Peyer's patch (tissue), 4 donors: ENCODE measurements at places on chromosomes 1 and 21. TPM values are rescaled to one million over a fixed set of nuclear protein-coding genes. Genes with fewer than 3 reads are reported as not detected.

Gene KLF17
- not detected for total RNA-seq

Gene OR4F29
- not detected for total RNA-seq

Gene LCE1E
- total RNA-seq, result not detected

DNA sequence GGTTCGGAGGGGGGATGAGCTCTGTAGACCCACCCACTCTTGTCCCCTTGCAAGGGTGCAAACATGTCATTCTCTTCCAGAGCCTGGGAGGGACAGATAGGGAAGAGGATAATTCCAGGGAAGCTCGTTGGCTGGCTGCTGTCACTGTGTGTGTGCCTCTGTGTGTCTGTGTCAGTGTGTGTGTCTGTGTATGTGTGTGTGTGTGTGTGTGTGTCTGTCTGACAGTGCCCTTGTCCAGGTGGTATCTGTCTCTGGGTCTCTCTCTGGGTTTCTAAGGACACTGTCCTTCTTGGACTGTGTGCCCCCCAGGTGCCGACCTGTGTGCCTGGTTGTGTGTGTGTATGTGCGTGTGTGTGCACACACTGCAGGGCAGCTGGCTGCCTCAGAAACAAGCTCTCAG lies 90.5 kb downstream of the ACTL8 start:
- DNase-seq, result no peak
- H3K27ac ChIP-seq, result no peak overlapping the region
- no peaks in the 10 kb centered on the region for H3K4me1 ChIP-seq
- no peaks in the 10 kb centered on the region for H3K36me3 ChIP-seq
- no peaks in the 10 kb centered on the region for H3K27me3 ChIP-seq

DNA sequence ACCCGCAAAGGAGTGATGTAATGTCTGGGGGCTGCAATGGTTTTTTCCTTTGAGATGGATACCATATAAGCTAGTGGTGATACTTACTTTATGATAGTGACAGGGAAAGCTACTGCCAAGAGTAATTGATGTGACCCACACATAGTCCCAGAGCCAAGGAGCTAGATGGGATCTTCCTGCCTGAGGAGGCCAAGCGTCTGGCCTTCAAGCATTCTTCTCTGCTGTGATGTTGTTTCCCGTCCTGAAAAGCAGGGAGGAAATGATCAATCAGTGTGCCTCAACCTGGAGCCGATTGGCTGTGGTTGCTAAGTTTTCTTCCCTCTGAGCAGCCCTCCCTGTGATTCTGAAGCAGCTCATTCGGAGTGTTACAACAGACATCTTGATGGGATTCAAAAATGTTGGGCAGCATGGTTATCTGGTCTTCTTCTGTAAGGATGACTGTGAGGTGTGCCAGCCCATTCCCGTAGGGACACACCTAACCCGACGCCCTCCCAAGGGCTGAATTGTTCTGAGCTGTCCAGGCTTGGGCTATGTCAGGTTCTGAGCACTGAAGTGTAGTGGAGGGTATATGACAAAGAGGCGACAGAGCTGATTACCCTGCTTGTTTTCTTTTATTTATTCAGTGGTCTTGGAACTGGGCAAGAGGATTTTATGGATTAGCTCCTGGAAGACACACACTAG lies 56.7 kb downstream of the UCK2 start:
- peaks cover 24% of the 10 kb centered on the region for H3K4me1 ChIP-seq
- no peak overlapping the region for H3K4me3 ChIP-seq
- DNase-seq, result no peak
- H3K36me3 ChIP-seq, result no peaks in the 10 kb centered on the region
- no peaks in the 10 kb centered on the region for H3K27me3 ChIP-seq
- peak overlapping the region; percentile 8 for H3K27ac ChIP-seq

DNA sequence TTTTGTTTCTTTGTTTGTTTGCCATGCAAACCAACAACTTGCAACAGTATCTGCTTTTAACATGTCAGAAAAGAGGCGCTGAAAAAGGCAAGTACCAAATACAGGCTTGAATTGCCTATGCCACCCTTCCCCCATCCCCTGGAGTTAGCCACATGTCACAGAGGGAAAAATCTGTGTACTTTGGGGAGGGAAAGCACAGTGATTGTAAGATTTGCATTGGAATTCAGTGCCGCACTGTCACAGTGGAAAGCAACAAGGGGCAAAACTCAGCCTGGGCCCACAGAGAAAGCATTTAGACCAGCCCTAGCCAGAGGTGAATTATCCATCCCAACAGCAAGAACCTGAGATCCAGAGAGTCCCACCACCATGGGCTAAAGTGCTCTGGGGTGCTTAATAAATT lies 52.4 kb upstream of the ACADM start:
- H3K4me3 ChIP-seq, result no peak overlapping the region
- no peaks in the 10 kb centered on the region for H3K4me1 ChIP-seq
- no peak for DNase-seq
- no peaks in the 10 kb centered on the region for H3K36me3 ChIP-seq
- H3K27me3 ChIP-seq, result no peaks in the 10 kb centered on the region

DNA sequence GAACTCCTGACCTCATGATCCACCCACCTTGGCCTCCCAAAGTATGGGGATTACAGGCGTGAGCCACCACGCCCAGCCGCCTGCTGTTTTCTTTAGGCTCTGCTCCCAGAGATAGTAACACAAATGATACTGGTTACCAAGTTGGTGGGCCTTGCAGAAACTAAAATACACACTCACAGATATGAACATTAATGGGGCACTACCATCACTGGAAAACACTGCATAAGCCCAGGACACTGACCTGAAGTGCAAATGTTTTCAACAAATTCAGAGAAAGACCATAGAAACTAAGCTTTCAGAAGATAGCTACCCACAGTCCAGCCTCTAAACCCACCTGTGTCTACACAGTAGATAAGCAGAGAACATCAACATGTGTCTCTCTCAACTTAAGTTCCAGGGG lies 180.5 kb downstream of the FCRL5 start:
- no peaks in the 10 kb centered on the region for H3K27me3 ChIP-seq
- H3K27ac ChIP-seq, result no peak overlapping the region
- no peak for DNase-seq
- no peak overlapping the region for H3K4me3 ChIP-seq
- H3K4me1 ChIP-seq, result peaks cover 5% of the 10 kb centered on the region
- no peaks in the 10 kb centered on the region for H3K36me3 ChIP-seq

DNA sequence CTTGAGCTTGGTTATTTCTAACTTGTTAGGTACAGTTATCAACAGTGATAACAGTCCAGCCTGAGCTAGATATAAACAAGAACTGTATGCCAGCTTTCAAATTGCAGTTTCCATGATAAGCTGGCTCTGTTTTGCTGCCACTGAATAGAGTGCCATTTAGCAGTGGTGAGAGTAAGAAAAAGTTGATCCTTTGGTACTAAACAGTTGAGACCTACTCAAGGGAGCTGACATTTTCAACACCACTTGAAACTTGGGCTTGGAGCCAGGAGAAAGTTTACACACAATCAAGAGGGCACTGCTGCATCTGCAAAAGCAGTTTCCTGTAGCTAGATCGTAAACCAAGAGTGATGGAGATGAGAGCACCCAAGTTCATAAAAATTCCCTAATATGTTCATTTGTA lies 131.3 kb downstream of the RGS7 start:
- H3K4me1 ChIP-seq, result peaks cover 4% of the 10 kb centered on the region
- H3K27me3 ChIP-seq, result no peaks in the 10 kb centered on the region
- no peak for DNase-seq
- H3K27ac ChIP-seq, result no peak overlapping the region

DNA sequence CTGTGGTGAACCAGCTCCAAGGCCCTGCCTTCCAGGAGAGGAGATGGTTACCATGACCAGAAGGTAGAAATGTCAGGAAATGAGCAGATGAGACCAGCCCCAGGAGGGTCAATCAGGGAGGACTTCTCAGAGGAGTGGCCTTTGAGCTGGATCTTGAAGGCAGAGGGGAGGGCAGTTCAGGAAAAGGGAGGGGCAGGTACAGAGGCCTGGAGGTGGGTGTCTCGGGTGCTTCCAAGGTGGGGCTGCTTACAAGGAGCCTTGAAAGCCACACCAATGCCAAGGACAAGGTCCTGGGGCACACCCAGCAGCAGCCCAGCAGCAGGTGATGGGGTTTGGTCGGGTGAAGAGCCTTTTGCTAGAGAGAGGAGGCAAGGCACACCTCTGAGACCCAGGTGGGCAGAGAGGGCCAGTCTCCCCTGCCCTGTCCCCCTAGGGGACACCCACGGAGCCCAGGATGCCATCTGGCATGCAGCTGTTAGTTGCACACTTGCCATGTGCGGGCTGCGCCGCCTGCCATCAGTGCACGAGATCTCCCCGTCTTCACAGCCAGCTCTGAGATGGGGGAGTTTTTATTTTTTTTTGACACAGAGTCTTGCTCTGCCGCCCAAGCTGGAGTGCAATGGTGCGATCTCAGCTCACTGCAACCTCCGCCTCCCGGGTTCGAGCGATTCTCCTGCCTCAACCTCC lies 18.5 kb downstream of the SLC66A1 start:
- no peak for DNase-seq
- H3K4me1 ChIP-seq, result no peaks in the 10 kb centered on the region
- H3K4me3 ChIP-seq, result no peak overlapping the region
- H3K27ac ChIP-seq, result no peak overlapping the region
- H3K36me3 ChIP-seq, result no peaks in the 10 kb centered on the region

GRCh38 chr1:214329470-214330220 lies 48.7 kb downstream of the SMYD2 start:
- DNase-seq, result no peak
- no peaks in the 10 kb centered on the region for H3K27me3 ChIP-seq

DNA sequence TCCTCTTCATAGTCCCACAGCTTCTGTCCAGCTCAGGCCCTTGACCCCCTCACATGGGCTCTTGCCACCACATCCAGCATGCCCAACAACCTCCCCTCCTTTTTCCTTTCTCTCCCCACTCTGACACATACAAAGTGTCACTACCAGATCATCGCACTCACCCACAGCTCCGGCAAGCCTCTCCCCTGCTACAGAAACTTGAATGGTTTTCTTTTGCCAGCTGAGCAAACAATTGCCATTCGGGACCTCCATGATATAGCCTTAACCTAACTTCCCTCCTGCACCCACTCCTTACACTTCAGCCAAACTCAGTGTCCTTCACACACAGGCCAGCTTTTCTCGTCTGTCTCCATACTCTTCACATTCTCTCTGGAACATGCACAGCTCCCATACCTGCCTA lies 43.3 kb downstream of the MAB21L3 start:
- no peak for DNase-seq
- no peak overlapping the region for H3K27ac ChIP-seq
- H3K27me3 ChIP-seq, result no peaks in the 10 kb centered on the region

DNA sequence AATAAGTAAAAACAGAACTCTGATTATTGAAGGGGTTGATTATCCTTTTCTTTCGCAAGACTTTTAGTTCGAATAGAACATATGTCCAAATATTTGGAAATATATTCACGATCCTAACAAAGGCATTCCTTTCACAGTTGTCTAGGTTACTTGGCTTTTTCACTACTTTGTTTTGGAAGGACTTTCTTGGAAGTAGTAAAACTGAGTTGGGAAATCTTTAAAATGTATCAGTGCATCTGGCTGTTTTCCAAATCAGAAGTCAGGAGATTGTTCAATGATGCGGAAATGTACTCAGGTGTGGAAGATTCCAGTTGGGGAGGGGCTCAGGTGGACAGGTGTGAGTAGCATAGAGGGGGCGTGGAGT lies 67.1 kb downstream of the SH3BGR start:
- no peak overlapping the region for H3K4me3 ChIP-seq
- no peaks in the 10 kb centered on the region for H3K27me3 ChIP-seq
- H3K27ac ChIP-seq, result no peak overlapping the region
- no peaks in the 10 kb centered on the region for H3K36me3 ChIP-seq
- DNase-seq, result no peak
- H3K4me1 ChIP-seq, result no peaks in the 10 kb centered on the region

- H3K36me3 ChIP-seq, result no peaks in the 10 kb centered on the region
- no peak overlapping the region for H3K27ac ChIP-seq
- no peak overlapping the region for H3K4me3 ChIP-seq
- H3K27me3 ChIP-seq, result no peaks in the 10 kb centered on the region
- no peak for DNase-seq
Measured at GRCh38 chr1:235279694-235280093, 48.3 kb downstream of the ARID4B start.

- no peaks in the 10 kb centered on the region for H3K27me3 ChIP-seq
- no peak for DNase-seq
- H3K4me3 ChIP-seq, result no peak overlapping the region
- no peaks in the 10 kb centered on the region for H3K4me1 ChIP-seq
Measured at GRCh38 chr1:58468612-58469011, 77.9 kb downstream of the OMA1 start.

GRCh38 chr1:20551161-20551560 lies 1.2 kb upstream of the FAM43B start:
- no peaks in the 10 kb centered on the region for H3K4me1 ChIP-seq
- no peak overlapping the region for H3K4me3 ChIP-seq
- no peak overlapping the region for H3K27ac ChIP-seq
- no peaks in the 10 kb centered on the region for H3K36me3 ChIP-seq
- no peak for DNase-seq

DNA sequence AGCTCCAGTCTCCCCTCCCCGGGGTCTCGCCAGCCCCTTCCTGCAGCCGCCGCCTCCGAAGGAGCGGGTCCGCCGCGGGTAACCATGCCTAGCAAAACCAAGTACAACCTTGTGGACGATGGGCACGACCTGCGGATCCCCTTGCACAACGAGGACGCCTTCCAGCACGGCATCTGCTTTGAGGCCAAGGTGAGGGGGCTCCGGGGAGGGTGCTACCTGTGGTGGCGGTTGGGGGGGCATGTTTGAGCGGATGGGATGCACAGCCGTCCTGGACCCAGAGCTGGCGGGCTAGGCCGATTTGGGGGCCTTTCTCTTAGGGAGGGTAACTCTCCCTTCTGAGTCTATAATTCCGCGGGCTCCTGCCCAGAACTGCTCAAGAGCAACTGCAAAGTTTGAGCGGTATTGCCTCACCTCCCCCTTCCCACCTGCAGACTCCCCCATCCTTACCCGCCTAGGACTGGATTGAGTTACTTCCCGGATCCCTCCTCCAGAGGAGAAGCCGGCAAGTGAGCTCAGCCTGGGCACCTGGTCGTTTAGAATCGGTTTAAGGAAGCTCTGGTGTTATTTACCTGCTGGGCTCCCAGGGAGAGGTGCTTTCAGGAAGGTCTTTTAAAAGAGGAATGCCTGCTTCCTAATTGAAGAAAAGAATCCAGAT lies 730 bp downstream of the NOS1AP start:
- H3K4me3 ChIP-seq, result peak overlapping the region; percentile 60
- peaks cover 12% of the 10 kb centered on the region for H3K4me1 ChIP-seq
- H3K27me3 ChIP-seq, result no peaks in the 10 kb centered on the region
- DNase-seq, result peak; percentile 58

DNA sequence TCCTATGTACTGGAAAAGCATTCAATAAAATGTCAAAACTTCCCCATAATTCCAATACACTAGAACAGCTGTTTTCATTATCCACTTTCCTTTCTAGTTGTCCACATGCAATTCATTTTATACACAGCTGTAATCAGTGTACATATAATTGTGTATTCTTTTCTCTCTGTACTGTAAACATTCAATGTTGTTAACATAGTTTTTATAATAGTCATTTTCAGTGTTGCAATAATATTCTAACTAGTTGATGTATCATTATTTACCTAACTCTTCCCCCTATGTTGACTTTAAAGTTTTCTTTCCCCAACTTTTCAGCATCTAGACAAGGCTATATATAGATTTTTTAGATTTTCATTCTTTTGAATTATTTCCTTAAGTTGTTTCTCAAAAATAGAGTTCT lies 44.4 kb downstream of the DIPK1A start:
- no peak for DNase-seq
- no peaks in the 10 kb centered on the region for H3K4me1 ChIP-seq
- no peaks in the 10 kb centered on the region for H3K36me3 ChIP-seq
- H3K27ac ChIP-seq, result no peak overlapping the region
- no peak overlapping the region for H3K4me3 ChIP-seq
